ENCODE measurements at places on chromosomes 2 and 18.

DNA sequence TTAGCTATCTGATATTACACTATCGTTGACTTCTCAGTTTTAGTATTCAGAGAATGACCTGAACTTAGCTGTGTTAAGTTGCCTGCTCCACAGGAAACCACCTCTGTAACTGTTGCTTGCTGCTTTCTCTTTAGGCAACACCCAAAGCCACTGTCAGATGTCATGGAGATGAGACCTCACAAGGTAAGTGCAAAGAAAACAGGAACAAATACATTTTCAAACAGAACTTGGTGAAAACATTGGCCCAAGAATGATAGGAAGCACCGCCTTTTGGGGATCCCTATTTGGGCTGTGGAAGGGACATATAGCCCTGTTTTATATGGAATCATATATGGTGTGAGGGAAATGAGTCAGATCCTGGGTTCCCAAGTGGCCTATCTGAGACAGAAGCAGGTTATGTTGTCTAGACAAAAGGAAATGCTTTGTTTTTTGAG, 143.4 kb downstream of the UBE2E3 start:
- no peak for DNase-seq

GRCh38 chr18:64618390-64618789, 469.5 kb upstream of the LINC00305 start:
- no peak for DNase-seq

DNA sequence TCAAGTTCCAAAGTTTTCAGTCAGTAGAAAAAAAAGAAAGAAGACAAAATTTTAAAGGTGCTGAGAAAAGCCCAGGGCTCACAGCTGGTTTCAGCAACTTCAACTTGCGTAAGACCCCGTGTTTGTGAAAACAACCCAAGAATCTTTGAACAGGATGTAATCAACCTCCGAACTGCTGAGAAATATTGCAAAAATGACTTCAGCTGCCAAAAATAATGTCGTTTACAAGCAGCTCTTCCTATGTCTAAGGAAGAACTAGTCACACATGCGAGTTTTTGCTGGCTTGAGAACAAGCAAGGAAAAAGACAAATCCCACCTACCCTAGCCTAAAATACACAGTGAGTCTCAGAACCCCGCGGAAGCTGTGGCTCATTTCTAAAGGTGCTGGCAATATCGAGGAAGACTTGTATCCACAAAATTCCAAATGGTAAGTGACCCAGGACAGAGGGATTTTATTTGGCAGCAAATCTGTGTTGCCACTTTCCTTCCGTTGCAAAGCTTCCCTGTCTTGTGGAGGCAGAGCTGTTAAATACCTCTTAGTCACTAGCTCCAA, 59.8 kb upstream of the SLC8A1 start:
- DNase-seq: no peak

- DNase-seq: no peak
Observed at GRCh38 chr2:28577791-28578680, 82.2 kb downstream of the PLB1 start.

DNA sequence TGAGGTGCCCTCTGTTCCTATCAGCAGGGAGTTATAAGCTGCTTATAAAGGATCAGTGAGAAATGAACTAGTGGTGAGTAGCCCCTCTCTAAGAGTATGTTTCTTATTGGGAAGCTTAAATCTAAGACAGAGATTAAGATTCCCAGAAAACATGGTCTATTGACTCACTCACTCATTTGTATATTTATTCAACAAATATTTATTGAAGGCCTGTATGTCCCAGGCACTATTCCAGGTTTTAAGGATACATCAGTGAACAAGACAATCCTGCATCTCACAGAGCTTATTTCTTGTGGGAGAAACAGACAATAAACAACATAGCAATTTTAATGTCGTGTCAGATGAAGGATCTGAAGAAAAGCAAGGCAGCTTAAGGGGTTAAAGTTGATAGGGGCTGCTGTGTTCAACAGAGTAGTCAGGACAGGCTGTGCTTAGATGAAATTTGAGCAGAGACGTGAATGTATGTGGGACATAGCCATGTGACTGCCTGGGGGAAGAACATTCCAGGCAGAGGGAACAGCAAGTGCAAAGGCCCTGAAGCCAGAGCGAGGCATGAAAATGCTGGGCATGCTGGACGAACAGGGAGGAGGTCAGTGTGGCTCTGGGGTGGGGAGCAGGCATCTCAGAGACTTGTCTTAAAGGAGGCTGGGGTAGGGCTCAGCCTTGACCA, 14.8 kb upstream of the PSD4 start:
- DNase-seq: no peak

DNA sequence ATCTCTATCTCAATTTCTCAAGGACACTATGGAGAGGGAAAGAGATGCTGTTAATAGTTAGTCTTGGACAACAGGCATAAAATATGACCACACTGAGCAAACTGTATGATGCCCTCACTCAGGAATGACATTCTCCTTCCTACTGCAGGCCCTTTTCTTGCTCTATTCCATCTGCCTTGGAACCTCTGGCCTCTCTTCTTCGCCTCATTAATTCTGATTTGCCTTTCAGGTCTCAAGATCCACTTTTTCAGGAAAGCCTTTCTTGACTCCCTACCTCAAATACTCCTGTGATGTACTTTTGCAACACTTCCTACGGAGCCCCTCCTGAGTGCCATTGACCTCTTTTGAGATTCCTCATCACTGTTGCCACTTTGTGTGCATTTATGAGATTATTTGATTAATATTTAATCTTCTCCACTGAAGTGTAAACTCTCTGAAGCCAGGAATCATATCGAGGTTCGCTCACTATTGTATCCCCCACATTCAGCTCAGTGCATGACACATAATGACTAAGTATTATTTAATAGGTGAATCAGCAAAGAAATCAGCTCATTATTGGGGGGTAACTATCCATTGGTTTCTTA, 21.3 kb upstream of the SPP2 start:
- DNase-seq: no peak

GRCh38 chr2:194567661-194568017, 1089.4 kb upstream of the SLC39A10 start:
- DNase-seq: no peak

GRCh38 chr2:239152916-239153305, 247.9 kb downstream of the HDAC4 start:
- DNase-seq: no peak

DNA sequence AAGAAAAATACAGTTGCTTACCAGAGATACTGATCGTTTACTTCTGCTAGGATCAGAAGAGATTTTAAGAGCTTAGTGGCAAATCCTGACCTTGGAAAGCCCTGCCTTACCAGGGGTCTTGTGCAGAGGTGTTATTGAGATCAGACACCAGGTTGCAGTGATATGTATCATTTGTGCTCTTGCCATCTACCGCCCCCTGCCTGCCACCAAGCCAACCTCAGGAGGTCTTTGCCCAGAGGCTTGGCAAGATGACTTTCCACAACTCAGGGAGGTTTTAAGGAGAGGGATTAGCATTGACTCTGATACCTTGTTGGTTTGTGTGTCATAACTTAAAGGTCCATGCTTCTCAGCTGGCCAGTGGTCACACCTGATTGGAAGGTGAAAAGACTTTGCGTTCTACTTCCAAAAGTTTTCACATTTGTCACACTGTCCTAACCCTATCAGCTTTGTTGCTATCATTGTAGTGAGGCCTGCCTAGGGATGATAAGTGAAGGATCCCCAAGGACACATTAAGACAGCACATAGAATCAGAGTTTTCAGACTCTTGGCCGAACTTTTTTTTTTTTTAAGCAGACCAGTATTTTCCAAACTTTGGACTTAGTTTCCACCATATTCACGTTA, 46.2 kb upstream of the MGAT5 start:
- DNase-seq: no peak

GRCh38 chr2:68926796-68927195, 25.9 kb downstream of the GKN2 start:
- no peak for DNase-seq

GRCh38 chr2:238170386-238171071, 11.8 kb downstream of the ERFE start:
- no peak for DNase-seq

DNA sequence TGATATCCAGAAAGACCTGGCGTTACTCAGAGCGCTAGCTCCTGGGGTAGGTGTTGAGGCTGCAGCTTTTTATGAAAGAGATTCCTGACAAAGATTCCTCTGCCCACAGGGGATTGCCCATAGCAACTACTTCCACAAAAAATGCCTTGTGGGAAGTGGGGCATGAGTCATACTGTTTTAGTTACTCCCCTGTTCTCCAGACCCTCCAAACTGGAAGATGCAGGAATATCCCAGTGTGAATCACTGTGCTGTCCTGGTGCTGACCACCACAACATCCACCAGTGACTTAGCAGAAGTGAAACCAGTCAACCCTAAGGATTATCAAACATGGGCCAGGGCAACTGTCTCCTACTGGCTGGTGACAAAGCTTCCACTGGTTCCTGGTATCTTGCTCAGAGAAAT, 61.8 kb downstream of the CDH2 start:
- no peak for DNase-seq

- DNase-seq: no peak
Observed at GRCh38 chr2:207845202-207845864, 75.6 kb upstream of the FZD5 start.

GRCh38 chr18:79283929-79284328, 111.8 kb upstream of the NFATC1 start:
- DNase-seq: no peak

GRCh38 chr18:13392029-13392750, 173.6 kb downstream of the LDLRAD4 start:
- no peak for DNase-seq

DNA sequence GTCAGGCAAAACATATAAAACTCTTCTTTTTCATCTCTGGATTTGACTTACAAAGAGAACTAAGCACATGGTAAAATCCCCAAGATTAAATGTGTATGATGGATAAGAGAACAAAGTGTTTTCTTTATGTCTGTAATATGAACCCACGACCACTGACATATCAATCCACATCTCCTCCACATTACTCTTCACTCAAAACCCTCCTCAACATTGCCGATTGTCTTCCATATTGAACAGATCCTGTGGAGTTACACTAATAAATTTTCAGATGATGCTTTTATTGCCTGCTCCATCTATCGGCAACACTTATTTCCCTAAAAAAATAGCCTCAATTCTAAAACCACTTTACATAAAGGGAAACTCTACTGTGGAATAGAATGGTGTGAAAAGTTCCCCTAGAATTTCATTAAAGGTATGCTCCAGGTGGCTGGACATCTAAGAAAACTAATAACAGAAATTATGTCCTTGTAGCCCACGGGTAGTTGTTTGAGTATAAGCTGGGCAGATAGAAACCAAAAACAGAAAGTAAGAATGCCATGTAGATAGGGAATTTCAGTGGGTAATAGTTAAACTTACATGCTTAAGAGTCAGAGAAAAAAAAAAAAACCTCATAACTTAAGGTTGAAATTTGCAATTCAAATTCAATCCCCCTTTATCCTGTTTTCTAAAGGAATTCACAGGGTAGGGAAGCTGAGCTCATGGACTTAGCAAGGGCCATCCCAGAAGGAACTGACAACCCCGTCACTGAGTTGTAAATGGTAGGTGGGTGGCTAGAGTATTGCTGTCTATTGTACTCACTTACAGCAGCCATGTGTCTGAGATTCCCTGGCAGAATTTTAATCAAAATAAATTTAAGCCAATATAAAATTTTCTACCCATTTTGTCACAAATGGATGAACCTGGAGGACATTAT, 305.4 kb upstream of the LYPD1 start:
- DNase-seq: no peak

DNA sequence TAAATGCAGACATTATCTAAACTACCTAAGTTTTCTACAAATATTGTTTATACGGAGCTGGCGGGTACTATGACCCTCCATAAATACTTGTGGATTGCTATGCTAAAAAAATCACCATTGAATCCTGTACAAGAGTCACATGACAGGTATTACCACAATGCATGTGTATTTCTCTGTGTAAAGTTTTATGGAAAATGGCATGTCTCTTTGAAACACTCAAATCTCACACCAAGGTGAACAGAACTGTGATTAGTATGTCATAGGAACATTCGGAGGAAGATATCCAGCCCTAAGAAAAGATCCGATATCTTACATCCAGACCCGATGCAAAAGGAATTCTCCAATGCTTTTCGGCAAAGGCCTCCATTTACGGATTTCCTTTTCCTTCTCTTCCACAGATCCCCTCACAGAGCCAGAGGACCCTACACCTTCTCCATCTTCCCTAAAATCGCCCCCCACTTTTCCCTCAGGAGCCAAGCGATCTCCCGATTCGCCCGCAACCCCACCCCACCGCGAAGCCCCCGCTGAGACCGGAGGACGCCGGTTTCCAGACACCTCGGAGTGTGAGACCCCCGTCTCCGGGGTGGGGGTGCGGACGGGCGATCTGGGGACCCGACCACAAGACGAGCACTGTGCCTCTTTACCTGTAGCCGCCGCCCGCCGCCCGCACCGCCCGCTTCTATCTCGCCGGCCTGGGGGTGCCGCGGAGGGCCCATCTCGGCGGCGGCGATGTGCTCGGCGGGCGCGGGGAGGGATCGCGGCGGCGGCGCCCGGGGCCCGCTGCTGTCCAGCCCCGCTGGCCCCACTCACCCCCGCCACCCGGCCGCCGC, 1.2 kb downstream of the SAP130 start:
- no peak for DNase-seq

- DNase-seq: no peak
Observed at GRCh38 chr2:186927185-186927866, 78.4 kb upstream of the ZSWIM2 start.

DNA sequence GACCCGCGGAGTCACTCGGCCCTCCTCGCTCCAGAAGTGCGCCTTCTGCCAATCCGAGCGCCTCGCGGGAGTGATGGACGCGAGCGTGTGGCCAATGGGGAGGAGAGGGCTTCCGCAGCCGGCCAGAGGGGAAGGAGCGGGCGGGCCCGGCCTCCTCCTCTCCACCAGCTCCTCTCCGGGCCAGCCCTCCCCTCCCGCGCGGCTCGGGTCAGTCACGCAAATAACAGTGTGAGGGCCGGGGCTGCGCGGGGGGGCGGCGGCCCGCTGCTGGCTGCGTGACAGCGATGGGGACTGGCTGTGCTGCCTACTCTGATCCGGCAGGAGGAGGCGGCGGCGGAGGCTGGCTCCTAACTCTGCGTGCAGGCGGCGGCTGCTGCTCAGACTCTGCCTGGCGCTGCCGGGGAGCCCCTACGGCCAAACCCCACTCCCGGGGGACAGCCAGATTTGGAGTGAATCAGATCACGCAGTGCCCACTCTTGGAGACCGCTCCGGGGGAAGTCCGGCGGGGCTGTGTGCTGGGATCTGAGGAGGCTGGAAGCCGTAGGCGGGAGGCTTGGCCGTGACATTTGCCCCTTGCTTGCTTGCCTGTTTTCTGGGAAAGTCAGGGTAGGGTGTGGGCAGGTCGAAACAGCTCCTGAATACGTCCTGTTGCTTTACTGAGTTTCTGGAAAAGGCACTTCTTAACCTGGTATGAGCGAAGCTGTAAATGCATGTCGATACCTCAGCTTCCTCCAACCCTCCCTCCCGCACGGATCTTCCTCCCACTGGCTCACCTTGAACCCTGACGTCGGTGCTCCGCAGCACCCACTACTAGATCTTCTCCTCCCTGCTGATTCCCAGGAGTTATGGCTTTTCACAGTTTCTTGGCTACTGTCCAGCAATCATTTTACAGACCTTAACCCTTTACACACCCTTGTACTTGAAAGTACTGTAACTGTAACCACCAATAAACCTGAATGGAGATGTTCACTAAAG, 97.9 kb upstream of the SERTAD2 start:
- DNase-seq: no peak

All from activated CD4-positive, alpha-beta T cell treated with anti-CD3 and anti-CD28 coated beads, Interleukin-2, amount 50 U/mL, for 24 hours (primary cell).